Activated T-cell treated with anti-CD3 and anti-CD28 coated beads for 48 hours (primary cell): ENCODE measurements at places on chromosomes 2 and 18.

GRCh38 chr2:203427061-203427460, 98.9 kb downstream of the ABI2 start:
- DNase-seq = no peak

DNA sequence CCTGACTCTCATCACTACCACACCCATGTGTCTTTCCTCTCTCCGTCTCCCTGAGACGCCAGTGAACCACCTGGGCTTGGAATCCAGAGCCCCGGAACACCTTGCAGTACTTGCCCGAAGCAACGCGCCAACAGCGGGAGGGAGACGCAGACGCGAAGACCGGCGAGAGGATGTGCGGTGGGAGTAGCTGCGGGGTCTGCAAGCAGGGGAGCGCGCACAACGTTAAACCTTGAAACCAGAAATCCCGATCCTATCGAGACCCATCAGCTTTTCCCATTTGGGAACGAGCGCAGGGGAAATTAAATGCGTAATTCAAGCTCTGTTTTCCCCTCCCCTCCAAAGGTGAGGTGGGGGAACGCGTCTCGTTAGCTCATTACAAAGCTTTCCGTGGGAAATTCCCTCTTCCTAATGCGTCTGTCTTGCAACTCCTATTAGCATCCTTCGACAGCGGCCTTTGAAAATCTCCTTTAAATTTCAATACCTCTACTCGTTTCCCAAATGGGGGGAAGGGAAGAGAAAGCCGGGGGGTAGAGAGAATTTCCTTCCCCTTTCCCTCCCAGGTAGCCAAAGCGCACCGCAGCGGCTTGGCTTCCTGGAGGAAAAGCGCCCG, 421 bp upstream of the CNTNAP5 start:
- no peak for DNase-seq

DNA sequence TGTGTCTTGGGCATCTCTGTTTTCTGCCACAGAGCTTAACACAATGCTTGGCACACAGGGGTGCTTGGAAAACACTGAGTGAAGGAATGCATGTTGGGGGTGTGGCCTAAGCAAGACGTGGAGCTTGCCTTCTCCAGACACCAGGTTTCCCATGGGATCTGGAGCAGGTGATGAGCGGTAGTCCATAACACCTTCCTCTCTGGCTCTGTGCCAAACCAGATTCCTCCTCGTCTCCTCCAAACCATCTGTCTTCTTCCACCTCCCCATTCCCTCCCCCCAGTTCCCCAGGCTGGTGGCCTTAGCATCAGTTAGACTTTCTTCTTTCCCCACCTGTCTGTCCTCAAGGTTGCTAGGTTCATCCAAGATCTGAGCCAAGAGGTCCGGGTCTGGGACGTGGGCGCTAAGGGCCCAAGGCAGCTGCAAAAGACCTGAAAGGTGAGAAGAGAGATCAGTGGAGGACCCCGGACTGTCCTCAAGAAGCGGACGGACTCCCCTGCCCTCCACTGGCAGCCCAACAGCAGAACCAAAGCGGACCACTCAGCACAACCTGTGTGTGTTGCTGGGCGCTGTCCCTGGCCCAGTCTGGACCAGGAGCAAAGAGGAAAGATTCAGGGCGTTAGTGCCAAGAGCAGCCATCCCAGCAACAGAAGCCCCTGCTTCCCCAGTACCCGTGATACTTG, 1.2 kb upstream of the ITM2C start:
- DNase-seq = no peak

DNA sequence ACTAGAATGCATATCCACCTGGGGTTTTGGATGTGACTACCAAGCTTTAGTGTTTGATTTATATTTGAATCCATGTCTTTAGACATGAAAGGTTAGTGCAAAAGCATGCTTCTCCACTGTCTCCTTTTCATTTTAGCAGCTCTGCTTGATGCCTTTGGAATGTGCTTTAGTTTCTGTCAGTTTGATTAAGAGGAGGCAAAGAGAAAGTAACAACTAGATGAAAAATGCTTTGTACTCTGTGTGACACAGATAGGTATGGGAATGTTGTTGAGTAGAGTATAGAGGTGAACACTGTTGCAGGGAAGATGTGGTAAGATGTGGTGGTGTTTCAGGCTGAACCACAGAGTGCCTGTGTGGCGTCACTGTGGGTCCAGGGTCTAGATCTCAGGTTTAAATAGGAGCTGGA, 19.8 kb downstream of the PIK3C3 start:
- no peak for DNase-seq

DNA sequence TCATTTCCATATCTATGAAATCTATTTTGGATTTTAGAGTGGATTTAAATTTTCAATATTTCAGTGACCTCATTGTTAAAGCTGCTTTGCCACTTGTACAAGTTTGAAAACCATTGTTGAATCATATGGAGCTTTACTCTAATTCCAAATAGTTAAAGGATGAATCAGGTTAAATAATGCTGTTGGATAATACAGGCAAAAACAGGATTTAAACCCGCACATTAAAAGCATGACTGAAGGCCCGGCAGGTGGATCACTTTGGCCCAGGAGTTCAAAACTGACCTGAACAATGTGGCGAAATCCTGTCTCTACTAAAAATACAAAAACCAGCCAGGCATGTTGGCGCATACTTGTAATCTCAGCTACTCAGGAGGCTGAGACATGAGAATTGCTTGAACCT, 68.3 kb downstream of the RIF1 start:
- DNase-seq = no peak

GRCh38 chr2:222307143-222307756, 8.5 kb upstream of the PAX3 start:
- no peak for DNase-seq

DNA sequence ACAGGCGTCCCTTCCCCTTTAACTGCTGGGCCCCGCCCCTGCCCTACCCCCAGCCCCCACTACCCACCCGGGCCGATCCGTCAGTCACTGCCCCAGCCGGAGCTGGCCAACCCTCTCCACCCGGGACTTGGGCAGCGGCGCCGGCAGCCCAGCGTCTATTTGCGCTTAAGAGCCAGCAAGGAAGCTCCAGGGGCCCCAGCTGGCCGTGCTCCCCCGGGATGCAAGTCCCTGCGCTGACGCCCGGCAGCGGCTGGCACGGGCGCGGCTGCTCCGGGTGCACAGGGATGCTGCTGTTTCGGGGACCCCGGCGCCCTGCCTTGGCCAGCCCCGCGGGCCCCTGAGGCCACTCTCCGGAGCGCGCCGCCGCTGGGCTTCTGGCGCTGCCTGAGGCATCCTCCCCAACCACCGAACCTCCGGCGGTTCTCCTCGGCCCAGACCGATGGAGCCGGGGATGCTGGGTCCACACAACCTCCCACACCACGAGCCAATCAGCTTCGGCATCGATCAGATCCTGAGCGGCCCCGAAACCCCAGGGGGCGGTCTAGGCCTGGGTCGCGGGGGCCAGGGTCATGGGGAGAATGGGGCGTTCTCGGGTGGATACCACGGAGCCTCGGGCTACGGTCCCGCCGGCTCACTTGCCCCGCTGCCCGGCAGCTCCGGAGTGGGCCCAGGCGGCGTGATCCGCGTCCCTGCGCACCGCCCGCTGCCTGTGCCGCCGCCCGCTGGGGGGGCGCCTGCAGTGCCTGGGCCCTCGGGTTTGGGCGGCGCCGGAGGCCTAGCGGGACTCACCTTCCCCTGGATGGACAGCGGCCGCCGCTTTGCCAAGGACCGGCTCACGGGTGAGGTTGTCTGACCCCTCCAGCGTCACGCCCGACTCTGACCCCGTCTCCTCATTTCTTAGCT, at the start of gene TLX2:
TSS of gene TLX2 (plus strand) at position 83 of the 903 bp plus-strand sequence. CDS start at position 440, 357 bp downstream.
- no peak for DNase-seq

DNA sequence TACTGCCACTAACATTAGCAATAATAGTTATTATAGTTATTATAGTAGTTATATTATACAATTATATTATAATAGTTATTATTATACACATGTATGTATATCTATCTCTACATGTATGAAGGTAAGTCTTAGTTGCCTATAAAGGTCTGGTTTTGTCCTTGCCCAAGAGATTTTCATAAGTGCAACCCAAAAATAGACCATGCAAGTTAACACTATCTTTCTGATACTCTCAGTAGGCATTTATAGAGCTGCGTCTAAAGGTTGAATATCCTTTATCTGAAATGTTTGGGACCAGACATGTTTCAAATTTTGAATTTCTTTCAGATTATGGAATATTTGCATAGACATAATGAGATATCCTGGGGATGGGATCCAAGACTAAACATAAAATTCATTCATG, 175.4 kb downstream of the MEMO1 start:
- DNase-seq = no peak

DNA sequence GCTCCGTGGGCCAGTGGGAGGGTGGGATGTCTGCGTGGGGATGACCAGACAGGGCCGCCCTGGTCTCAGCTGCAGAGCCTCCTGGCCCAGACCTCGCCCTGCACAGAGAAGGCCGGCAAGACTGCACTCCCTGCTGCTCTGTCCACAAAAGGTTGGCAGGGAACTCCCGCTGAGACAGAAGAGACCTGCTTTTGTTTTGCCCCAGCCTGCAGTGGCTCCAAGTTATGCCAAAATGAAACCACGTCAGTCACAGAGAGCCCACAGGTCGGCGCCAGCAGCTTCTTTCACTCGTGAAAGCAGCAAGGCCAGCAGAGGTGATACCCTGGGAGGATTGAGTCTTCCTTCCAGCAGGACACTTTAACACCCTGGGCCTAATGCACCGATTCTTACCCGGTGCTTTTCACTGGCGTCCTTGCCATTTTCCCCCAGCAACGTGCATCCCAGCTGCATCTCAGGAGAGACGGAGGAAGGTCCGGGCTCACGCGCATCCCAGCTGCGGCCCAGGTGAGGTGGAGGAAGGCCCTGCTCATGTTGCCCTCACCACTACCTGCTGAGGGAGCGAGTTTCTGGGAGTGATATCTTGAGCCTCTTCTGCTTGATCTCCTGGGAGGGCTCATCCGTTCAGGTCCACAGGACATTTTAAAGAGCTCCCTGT, 22.1 kb upstream of the CTDP1 start:
- DNase-seq = no peak

GRCh38 chr18:63421514-63421913, 762 bp downstream of the VPS4B start:
- no peak for DNase-seq

DNA sequence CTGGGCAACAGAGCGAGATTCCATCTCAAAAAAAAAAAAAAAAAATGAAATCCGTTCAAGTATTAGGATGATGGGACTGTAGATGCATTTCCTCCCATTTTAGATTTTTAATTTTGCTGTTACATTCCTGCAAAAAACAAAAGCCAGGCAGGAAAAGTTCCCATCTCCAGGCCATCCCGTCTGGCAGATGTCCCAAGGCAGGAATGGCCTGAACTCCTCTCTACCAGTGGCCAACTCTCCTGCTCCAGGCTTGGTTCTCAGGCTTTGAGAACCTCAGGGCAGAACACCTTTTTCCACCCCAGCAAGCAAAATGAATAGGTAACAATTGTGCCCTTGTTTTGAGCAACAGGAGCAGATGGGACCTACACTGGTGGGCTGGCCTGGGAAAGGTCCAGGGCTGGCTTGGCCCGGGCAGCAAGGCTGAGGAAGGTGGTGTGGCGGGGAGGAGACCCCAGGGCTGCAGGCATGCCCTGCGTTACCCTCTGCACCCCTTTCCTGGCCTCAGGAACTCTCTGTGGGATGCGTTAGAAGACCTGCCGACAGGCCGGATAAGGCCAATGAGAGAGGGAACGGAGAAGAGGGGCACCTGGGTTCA, 86.0 kb downstream of the FAM210A start:
- DNase-seq = no peak
